ENCODE measurements at places on chromosomes 3 and 15.

DNA sequence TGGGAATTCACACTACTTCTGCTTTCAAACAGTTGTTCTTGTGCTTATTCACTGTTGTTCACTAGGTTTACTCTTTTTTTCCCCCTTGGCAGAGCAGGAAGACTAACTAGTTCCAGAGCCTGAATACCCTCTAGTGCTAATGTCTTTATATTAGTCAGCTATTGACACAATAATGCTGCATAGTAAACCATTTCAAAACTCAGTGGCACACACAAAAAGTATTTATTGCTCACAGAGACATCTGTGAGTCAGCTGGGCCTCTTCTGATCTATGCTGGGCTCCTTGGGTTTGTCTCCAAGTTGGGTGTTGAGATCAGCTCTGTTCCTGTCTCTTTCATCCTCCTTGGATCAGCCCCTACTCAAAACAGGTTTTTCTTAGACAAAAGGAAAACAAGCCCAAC is 51.1 kb downstream of the RSRC1 start:
- DNase-seq = no peak

DNA sequence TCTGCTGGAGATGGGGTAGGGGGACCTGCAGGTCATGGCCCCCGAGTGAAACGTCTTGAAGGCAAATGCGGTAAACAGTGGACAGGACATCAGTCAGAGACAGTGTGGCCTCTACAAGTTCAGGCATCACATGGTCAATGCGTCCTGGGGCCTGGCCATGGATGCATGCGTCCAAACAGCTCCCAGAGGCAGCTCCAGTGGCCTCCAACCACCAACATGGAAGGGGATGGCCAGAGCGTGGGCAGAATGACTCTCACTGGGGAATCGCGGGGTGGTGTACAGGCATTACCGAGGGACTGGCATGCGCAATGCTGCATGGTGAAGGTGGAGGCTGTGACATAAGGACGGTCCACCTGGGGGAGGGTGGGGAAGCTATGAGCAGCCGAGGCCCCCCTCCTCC is 35.6 kb upstream of the IQSEC1 start:
- no peak for DNase-seq

- DNase-seq = no peak
Observed at GRCh38 chr3:190811775-190812480, 50.6 kb downstream of the GMNC start.

DNA sequence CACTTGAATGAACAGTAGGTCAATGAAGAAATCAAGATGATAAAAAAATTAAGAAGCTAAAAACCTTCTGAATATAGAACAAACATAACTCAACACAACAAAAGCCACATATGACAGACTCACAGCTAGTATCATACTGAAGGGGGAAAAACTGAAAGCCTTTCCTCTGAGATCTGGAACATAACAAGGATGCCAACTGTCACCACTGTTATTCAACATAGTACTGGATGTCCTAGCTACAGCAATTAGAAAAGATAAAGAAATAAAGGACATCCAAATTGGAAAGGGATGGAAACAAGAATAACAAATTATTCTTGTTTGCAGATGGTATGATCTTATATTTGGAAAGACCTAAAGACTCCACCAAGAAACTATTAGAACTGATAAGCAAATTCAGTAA is 60.8 kb downstream of the ILDR1 start:
- no peak for DNase-seq

GRCh38 chr3:117631781-117632180 is 922.2 kb downstream of the TUSC7 start:
- no peak for DNase-seq

- no peak for DNase-seq
Observed at GRCh38 chr15:62136911-62137865, 27.9 kb downstream of the C2CD4B start.

GRCh38 chr3:183185696-183186095 is 23.2 kb upstream of the LAMP3 start:
- DNase-seq = no peak

DNA sequence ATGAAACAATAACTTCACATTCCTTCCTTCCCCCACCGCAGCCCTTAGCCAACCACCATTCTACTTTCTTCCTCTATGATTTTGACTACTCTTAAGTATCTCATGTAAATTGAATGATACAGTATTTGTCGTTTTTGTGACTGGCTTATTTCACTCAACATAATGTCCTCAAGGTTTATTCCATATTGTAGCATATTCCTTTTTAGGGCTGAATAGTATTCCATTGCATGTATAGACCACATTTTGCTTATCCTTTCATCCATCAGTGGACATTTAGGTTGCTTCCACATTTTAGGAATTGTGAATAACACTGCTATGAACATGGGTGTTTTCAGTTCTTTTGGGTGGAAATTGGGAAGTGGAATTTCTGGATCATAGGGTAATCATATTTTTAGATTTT is 106.1 kb downstream of the THSD4 start:
- no peak for DNase-seq

DNA sequence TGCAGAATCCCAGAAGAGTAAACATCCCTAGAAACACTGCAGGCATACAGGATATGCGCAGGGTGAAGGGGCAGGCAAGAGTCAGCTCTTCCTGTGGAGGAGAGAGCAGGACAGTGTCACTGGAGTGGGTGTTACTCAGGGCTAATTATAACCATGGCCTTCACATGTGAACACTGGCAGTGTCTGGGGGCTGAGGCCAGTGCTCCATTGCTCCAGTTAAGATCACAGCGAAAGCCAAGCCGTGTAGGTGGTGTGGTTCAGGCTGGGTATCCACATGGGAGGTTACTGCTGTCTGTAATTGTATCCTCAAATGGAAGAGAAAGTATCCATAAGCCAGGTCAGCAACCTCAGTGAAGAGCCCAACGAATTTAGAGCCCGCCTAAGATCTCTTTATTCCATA is 84.6 kb downstream of the MESD start:
- DNase-seq = no peak

GRCh38 chr3:56683122-56683817 is at the start of gene TASOR:
Gene TASOR, minus strand, starts transcription at chr3:56683265. Its CDS starts 259 bp downstream, at chr3:56683006.
- peak; percentile 84 for DNase-seq

GRCh38 chr3:51333021-51333420 is 52.1 kb upstream of the MANF start:
- no peak for DNase-seq

DNA sequence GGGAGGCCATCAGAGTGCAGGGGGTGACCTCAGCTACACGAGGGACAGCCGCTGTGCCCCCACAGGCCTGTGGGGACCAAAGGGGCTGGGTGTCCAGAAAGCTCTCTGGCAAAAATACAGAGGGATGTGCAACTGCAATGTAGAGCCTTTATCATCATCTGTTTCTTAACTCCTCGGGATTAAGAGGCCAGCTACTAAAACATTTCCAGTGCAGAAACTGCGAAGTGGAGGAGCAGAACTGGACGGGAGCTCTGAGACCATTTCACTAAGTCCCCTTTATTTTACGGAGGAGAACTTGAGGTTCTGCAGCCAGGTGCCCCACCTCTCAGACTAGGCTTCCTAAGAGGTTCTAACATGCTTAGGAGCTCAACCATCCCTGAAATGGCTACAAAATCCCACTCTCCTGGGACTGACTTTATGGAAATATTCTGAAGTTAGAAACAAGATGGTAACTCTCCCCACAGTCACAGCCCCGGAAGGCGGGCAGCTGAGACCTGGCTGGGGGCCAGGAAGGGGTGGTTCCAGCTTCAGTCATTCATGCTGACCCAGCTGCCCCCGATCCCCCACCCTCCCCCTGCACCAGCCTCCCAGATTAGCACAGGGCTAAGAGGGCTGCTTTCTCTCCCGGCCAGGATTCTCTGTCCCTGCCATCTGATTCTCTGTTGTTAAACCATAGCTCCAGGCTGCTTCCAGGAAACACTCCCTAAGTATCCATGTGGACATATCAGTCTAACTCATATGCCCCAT is 40.3 kb downstream of the UMPS start:
- no peak for DNase-seq

GRCh38 chr3:22117751-22118346 is 366.8 kb upstream of the ZNF385D start:
- DNase-seq = no peak

GRCh38 chr15:92614301-92614700 is 41.3 kb downstream of the FAM174B start:
- no peak for DNase-seq

DNA sequence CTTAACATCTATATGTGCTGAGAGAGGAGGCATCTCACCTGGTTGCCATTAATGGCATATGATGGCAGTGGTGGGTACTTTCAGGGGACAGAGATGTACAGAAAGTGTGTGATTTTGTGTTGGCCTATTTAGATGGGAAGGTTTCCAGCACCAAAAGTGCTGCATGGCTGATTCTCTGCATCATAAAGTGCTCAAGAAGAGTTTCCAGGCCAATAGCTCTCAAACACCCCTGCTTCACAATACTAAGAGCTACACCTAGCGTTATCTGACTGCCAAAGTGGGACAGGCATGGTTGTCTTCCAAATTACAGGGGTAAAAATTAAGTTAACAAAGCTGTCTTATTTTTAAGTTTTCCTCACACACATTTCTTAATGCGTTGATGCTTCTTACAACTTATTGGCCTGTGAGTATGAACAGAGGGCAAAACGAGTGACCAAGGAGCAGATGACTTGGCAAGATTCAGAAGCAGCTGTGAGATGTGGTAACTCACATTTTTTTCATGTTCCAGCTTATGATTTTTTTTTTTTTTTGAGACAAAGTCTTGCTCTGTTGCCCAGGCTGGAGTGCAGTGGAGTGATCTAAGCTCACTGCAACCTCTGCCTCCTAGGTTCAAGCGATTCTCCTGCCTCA is 41.4 kb upstream of the VEPH1 start:
- DNase-seq = no peak

DNA sequence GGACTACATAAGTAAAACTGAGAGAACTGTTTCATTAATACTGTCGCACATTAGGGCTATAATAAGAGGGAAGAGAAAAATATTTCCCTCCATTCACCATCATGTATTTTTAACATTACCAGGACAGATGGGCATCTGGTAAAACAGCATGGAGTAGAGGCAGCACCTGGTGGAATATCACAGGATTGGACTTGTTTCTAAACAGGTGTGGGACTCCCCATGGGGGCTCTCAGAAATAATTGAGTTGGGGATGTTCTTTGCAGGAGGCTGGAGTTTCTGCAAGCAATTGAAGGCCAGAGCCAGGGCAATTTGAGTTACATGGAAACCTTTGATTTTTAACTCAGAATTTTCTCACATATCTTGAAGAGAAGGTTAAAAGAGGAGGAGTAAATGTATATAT is 8.4 kb upstream of the MINDY2 start:
- DNase-seq = no peak

GRCh38 chr3:56137415-56137814 is 330.9 kb downstream of the ERC2 start:
- no peak for DNase-seq

- no peak for DNase-seq
Observed at GRCh38 chr3:103337179-103337845, 902.5 kb downstream of the ZPLD1 start.

GRCh38 chr3:120452816-120453215 is 2.0 kb upstream of the FSTL1 start:
- DNase-seq = no peak

GRCh38 chr3:88641033-88641604 is 466.3 kb upstream of the EPHA3 start:
- DNase-seq = no peak

GRCh38 chr3:38108649-38109579 is 28.0 kb downstream of the ACAA1 start:
- no peak for DNase-seq

DNA sequence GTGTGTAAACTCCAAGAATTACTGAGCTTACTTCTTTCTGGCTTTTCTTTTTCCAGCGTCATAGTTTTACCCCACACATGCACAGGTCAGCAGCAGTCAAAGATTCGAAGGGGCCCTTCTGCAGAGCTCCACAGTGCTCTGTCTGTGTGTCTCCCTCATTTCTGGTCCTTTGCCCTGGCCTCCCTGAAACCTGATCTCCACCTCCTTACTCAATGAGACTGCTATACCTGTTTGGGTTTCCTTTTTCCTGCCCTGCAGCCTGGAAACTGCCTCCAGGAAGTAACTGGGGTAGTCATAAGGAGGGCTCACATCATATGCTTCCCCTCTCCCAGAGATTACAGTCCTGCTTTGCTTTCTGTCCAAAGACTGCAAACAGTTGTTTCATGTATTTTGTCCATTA is 82.8 kb upstream of the TNIK start:
- no peak for DNase-seq

DNA sequence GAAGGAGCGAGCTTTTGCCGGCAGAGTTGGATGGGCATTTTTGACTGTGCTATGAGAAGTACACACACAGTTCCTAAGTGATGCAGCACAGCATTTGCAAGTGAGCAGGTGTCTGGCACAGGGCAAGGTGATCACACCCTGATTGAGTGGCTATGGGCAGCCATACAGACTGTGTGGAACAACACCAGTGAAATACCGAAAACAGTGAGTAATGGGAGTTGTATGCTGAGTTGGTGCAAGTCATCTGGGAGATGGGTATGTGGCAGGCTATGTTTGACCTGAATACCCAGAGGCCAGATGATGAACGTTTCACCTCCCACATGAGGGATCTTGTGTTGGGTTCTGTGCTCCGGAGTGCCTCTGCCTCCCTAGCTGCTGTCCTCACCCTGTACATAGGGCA is 53.5 kb upstream of the TIPARP start:
- DNase-seq = no peak

DNA sequence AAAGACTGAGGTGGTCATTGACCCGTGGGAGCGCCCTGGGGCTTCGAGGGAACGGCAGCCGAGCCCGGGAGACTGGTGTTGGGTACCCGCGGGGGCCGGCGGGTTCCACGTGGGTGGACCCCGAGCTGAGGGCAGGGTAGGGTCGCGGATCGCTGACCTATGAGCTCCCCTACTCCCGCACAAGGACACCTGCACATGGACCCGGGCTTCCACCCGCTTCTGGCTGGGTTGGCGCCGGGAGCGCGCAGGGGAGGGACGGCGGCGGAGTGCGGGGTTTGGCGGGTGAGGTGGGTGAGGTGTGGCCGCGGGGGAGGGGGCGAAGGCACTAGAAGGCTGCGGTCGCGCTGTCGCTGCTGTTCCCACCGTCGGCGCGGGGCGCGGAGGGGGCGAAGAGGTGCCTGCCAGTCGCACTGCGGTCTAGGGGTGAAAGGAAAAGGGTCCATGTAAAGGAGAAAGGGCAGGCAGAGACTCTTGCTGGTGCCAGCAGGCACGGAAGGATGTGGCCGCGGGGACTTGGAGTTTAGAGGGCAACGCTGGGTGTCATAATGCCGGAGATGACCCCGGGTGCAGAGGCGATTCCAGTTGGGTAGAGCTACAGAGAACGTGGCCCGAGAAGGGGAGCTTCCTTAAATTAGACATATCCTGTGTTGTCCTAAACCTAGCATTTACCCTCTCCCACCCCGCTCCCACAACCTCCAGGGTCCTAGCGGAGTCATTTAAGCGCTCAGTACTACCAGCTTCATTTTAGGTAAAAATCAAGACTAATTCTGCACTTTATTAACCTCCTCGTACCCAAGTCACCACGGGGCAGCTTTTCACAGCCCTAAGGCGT is 245.9 kb upstream of the TOPAZ1 start:
- no peak for DNase-seq

GRCh38 chr15:51121118-51121517 is 26.4 kb upstream of the TNFAIP8L3 start:
- no peak for DNase-seq

GRCh38 chr15:75123395-75123794 is 78.3 kb upstream of the C15orf39 start:
- no peak for DNase-seq
